Right atrium auricular region (tissue), 2 donors: ENCODE measurements at places on chromosomes 2 and 18. TPM values are rescaled to one million over a fixed set of nuclear protein-coding genes. Genes with fewer than 3 reads are reported as not detected.

DNA sequence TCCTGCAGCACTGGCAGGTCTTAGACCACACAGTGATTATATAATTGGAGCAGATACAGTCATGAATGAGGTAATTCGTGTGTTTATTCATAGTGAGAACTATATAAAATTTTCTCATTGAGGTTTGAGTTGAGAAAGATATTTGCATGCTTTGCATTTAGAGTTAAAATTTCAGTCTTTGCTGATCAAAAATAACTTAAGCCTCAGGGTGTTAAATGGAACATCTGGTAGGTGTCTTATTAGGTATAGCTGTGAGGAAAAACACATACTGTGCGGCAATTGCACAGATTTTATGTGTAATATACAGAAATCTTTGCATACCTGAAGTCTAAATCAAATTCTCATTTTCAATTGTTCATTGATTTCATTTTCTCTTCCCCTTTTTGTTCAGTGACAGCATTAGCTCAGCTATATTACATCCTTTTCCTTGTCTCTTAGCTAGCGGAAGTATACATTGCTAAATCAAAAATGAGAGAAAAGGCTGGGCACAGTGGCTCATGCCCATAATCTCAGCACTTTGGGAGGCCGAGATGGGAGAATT lies 21.2 kb downstream of the GORASP2 start:
- H3K4me3 ChIP-seq: no peak overlapping the region
- peaks cover 60% of the 10 kb centered on the region for H3K36me3 ChIP-seq
- H3K27ac ChIP-seq: no peak overlapping the region
- no peak for DNase-seq

Gene WIPF1
- total RNA-seq: 17.5 TPM

DNA sequence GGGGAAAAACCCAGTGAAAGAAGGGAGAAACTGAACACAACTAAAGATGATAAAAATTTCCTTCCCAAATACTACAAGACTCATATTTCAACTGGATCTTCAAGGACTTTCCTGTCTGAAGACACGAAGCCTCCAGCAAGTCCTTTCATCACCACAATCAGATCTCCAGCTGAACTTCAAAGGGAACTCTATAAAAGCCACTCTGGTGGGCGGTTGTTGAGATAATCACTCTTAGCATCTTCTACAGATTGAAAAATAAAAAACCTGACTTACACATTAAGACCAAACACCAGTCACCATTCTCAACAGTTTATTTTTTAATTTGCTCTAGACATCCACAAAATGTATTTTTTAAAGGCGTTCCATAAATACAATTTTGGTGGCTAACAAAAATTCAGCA lies 4.4 kb downstream of the REV1 start:
- no peaks in the 10 kb centered on the region for H3K27me3 ChIP-seq
- no peak for DNase-seq
- H3K4me3 ChIP-seq: no peak overlapping the region
- no peaks in the 10 kb centered on the region for H3K36me3 ChIP-seq
- no peaks in the 10 kb centered on the region for H3K4me1 ChIP-seq
- H3K27ac ChIP-seq: no peak overlapping the region

DNA sequence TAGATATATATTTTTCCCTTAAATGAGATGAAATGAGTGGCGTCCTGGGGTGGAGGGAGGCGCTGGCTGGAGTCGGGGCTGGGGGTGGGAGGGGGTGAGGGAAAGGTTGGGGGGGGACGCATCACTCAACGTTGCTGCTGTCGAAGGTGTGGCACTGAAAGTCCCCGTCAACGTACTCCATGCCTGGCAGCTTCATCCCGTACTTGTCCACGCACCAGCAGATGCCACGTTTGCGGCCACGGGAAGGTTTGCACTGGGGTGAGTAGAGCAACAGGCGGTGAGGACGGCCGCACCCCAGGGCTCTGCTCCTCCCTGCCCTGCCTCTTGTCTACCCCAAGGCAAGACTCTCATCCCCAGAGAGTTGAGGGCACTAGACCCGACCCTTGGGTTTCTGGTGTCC lies 18.7 kb downstream of the IGFBP5 start:
- DNase-seq: no peak
- H3K4me3 ChIP-seq: no peak overlapping the region
- no peaks in the 10 kb centered on the region for H3K4me1 ChIP-seq
- H3K27ac ChIP-seq: no peak overlapping the region

GRCh38 chr2:213149294-213149875 lies 2.0 kb downstream of the IKZF2 start:
- H3K36me3 ChIP-seq: no peaks in the 10 kb centered on the region
- no peaks in the 10 kb centered on the region for H3K27me3 ChIP-seq
- peak overlapping the region; percentile 84 for H3K27ac ChIP-seq
- no peak for DNase-seq
- H3K4me1 ChIP-seq: no peaks in the 10 kb centered on the region
